ENCODE measurements at places on chromosomes 7 and 10.

- DNase-seq: no peak
Observed at GRCh38 chr10:58220769-58221451, 46.8 kb downstream of the IPMK start.

- no peak for DNase-seq
Observed at GRCh38 chr10:87506956-87507355, 2.3 kb downstream of the MINPP1 start.

GRCh38 chr7:120856198-120856597, 1.7 kb downstream of the TSPAN12 start:
- DNase-seq: no peak

GRCh38 chr7:38936641-38937040, 27.6 kb upstream of the VPS41 start:
- DNase-seq: no peak

- DNase-seq: no peak
Observed at GRCh38 chr10:43105956-43106229, 29.0 kb downstream of the RET start.

- peak; percentile 53 for DNase-seq
Observed at GRCh38 chr7:110573862-110574528, 516.9 kb upstream of the LRRN3 start.

- DNase-seq: no peak
Observed at GRCh38 chr7:97018126-97018601, 6.5 kb downstream of the DLX5 start.

GRCh38 chr7:31569528-31569927, 55.6 kb downstream of the ITPRID1 start:
- DNase-seq: no peak

DNA sequence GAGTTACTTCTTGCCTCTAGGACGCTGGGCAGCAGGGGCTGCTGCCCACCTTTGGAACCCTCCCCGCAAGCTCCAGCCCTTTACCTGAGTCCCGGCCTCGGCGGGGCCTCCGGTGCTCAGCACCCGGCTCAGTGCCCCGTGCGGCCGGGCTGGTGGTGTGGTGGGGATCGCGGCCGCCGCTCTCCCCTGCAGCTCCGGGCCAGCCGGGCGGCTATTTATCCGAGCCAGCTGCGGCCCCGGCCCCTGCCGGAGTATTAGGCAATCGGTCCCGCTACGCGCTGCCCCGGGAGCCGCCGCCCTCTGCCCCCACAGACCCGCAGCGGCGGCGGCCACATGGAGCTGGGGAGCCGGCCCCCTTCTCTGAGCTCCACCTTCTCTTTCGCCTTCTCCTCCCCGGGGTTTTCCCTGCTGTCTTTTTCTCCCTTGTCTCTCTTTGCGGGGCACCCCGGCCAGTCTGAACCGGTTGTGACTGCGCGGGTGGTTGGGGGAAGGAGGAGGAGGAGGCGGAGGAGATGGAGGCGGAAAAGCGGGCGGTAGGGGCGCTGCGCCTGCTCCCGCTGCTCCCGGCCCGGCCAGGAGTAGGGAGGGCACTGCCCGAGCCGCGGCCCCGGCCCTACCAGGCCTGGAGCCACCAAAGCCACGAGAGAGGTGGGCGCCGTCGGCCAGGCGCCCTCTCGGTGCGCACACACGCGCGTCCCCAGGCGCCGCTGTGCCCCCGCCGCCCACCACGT, at the start of gene SLC16A9:
Gene SLC16A9, minus strand, starts transcription at position 456 of the 731 bp plus-strand sequence. CDS start 25,559 bp downstream, outside the sequence.
- peak; percentile 36 for DNase-seq

GRCh38 chr7:123131140-123131539, 68.6 kb downstream of the SLC13A1 start:
- DNase-seq: no peak

All from kidney capillary endothelial cell (primary cell).